ENCODE measurements at places on chromosomes 6 and 20.

DNA sequence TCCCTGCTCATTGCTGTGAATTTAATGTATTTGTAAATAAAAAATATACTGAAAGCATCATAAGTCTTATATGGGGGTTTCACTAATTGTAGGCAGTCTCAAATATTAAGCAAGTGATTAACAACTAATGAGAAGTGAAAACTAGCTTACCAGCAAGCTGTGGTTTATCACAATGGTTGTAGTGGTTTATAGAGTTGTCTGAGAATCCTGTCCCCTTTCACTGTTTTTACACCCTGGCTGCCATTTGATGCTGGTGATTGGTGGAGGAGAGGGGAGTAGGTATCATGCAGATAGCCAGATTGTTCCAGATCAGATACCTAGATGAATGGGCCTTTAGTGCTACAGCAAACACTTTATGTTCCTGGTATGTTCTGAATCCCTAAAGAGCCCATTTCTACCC, 6.0 kb downstream of the MKKS start:
- DNase-seq, result no peak

DNA sequence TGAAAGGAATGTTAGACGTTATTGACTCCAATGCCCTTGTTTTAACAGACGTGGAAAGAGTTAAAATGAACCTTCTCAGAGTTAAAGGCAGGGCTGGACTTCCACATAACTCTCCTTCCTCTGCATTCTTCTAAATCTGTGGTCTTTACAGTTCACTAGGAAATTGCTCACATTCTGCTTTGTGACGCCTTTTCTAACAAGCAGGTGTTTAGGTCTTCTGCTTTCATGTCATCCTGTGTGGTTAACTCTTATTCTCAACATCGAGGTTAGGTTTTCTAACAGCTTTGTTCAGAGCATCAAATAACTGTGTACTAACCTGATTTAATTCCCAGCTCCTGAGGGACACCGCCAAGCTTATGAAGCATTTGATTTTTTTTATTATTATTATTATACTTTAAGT, 81.3 kb upstream of the NT5E start:
- DNase-seq, result no peak

DNA sequence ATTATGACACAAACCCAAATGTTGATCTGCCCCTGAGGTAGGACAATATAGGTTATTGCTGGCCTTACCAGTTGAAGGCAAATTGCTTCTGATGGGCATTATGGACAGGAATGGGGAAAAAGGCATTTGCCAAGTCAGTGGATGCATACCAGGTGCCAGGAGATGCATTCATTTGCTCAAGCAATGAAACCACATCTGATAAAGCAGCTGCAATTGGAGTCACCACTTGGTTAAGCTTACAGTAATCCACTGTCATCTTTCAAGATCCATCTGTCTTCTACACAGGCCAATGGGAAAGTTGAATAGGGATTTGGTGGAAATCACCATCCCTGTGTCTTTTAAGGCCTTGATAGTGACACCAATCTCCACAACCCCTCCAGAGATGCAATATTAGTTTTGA, 648.6 kb downstream of the COL12A1 start:
- no peak for DNase-seq

DNA sequence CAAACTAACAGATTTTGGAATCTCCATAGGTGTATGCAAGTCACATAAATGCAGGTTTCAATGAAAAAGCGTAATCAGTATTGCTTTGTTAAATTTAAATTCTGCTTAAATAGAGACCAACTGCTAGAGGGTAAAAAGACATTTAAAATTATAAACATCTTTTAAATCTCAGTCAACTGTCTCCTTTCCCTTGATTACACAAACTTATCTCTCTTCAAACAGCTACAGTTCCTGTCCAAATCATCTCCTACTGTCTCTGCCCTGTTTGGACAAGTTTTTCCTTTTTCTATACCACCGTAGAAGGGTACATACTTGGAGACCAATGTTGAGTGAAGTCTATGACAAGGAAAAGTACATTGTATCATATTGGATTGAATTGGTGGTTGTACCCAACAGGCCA, 43.5 kb downstream of the AGPAT4 start:
- DNase-seq, result no peak

DNA sequence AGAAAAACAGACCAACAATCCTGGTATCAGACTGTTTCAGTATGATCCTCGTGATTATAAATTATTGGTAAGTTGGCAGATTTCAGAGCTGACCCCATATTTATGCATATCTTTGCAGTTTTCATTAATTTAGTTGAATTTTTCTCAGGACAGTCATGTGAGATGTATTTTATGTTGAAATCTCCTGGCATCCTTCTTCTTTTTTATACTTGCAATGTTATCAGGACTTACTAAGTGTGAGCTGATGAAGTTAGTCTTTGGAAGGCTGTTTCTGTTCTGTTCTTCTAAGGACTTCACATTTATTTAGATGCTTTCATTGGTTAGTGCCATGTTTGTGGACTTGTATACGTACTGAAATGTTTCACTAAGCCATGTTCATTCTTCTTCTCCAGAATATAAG, 17.2 kb downstream of the SMPDL3A start:
- DNase-seq, result no peak

DNA sequence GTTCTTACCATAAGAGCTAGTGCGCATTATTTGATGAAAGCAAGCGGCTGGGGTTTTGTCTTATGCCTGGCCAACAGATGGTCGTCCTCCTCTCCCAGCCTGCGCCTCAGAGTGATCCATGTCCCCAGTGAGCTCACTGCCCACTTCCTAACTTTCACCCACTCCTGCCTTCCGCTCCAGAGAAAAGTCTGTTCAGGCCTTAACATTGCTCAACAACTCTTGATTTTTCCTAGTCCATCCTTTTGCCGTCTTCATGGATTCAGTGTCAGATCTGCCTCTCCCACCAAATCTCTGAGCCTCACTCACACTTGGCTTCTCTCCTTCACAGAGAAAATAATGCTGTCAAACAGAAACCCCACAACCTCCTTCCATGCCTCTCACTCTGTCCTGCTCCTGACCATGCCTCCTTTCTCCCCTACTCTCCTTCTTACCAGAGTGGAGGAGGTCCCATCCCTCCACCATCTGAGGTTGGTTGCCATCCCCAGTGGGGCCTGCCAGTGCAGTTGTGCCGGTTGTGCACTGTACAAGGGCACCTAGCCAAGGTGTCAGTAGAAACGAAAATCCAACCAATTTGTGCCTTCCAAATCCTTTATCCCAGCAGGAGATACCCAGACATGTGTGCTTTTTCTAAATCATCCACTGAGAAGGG, 58.9 kb upstream of the SRSF6 start:
- DNase-seq, result no peak

GRCh38 chr6:152273638-152274037, 363.5 kb downstream of the SYNE1 start:
- DNase-seq, result no peak

GRCh38 chr6:26401987-26402658, at the start of gene BTN3A1:
Gene BTN3A1, plus strand, starts transcription at chr6:26402275. Its CDS starts 3,289 bp downstream, at chr6:26405564.
- DNase-seq, result peak; percentile 80

- DNase-seq, result no peak
Measured at GRCh38 chr6:72288592-72288991, 333.3 kb upstream of the KCNQ5 start.

DNA sequence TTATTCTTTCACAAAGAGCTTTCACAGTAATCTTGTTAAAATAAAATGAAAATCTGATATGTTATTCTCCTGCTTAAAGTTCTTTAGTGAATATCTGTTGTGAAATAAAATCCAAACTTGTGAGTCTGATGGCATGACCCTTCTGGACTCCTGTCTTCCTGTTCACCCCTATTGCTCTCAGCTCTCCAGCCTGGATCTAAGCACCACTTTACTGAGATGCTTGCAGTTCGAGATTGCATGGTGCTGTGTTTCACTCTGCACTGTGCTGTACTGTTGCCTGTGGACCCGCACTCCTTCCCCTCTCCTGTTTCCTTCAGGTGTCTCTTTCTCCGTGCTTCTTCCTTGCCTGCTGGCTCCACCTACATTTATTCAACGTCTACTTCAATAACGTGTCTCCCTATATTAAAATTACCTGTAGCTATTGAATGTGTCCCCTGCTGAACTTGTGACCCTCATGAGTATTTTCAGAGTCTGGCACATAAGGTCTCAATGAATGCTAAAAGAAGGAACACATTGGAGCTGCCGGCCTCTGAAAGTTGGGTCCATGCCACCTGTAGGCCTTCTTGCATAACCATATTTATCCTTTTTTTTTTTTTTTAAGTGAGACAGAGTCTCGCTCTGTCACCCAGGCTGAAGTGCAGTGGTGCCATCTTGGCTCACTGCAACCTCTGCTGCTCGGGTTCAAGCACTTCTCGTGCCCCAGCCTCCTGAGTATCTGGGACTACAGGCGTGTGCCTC, 100.1 kb downstream of the ARID1B start:
- no peak for DNase-seq

- no peak for DNase-seq
Measured at GRCh38 chr20:60934724-60935123, 317.3 kb upstream of the CDH4 start.

GRCh38 chr6:51963980-51964379, 123.4 kb downstream of the PKHD1 start:
- no peak for DNase-seq

DNA sequence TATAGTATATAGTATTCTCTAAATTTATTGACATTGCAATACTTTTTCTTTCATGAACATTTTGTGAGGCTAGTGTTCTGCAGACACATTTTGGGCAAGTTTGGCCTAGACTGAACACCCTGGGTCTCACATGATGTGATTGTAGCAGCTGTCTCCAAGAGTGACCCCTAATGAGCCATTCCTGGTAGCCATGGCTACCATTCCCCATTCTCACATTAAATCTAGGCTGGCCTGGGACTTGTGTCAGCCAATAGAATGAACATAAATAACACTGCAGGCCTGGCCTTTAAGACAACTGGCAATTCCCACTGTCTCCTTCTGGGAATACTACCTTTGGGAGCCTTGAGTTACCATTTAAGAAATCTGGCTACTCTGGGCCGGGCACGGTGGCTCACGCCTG, 38.0 kb upstream of the TASP1 start:
- DNase-seq, result no peak

- peak; percentile 19 for DNase-seq
Measured at GRCh38 chr6:88216182-88216581, 50.0 kb upstream of the CNR1 start.

DNA sequence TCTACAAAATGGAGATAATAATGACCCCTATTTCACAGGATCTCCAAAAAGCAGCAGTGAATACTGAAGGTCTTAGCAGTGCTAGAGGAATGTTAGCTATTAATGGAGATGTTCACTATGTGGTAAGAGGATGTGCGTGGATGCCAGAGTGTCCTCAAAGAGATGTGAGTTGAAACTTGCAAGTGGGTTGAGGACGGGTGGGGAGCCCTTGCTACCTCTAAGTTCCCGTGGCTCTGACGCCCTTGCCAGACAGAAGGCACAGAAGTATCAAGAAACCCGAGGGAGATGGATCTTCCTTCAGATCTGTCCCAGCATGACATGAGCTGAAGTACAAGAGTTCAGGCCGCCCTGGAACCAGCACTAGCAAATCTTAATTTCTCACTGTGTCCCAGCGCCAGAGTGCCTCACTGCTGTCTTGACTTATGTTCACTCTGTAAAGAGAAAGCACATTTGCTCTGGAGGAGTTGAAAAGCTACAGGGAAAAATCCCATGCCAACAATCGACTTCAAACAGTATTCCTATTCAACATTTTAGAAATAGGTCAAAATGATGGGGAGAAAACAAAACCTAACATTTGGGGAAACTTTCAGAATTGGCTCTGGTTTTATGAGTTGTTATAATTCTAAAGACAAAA, 59.5 kb downstream of the FYN start:
- DNase-seq, result no peak

DNA sequence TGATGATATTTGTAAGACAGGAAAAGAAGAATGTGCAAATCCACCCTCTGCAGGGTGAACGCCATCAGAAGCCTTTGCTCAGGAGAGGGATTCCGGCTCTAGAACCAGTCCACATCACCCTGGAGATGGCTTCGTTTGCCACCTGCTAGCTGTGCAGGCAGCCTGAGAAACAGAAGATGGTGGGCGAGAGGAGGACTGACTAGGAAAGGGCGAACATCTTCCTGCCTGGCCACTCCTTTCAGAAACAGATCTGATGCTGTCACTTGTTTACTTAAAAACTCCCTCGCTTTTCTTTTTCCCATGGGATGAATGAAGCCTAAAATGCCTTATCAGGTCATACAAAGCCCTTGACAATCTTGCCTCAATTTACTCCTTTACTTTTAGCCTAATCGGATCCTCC, 1.2 kb downstream of the PTPRA start:
- no peak for DNase-seq

GRCh38 chr6:153511896-153512496, 380.9 kb upstream of the RGS17 start:
- DNase-seq, result peak; percentile 52

- no peak for DNase-seq
Measured at GRCh38 chr6:162222521-162222920, 505.0 kb downstream of the PRKN start.

DNA sequence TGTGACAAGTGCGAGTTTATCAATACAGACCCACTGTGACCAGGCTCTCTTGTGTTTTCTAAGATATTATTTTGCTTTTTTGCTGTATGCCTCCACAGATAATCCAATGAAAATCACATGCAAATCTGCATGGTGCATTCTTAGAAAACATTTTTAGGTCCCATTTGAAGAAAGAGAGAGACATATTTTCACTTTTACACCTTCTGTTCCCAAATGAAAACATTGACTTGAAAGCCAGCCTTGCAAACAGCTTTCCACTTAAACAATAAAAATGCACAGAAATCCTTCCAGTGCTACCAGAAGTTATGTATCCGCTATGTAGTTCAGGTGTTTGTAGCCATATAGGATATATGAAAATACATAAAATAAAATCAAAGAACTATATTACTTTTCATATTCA, 618.0 kb downstream of the CDH26 start:
- peak; percentile 12 for DNase-seq

DNA sequence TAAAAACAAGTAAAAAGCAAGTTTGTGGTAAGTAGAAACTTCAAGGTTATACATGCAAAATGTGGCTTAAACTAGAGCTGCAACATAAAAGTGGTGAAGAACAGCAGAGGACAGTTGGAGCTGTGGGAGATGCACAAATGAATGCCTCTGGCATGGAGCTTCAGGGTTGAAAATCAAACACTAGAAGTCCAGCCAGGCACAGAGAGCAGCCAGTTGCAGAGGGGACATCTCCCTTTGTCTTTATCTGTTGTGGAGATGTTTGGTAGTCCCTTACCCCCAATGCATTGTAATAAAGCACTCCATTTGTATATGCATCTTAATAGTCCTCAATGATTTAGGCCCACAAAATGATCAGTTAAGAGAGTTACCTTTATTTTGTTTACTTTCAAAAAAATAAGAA, 73.1 kb upstream of the C20orf144 start:
- no peak for DNase-seq

- DNase-seq, result no peak
Measured at GRCh38 chr6:136684466-136684865, 107.8 kb downstream of the MAP3K5 start.

All from NCI-H526 (cell line).